ENCODE measurements at places on chromosomes 3 and 15. TPM values are rescaled to one million over a fixed set of nuclear protein-coding genes. Genes with fewer than 3 reads are reported as not detected.
A peak's percentile ranks its signal among the peaks of the same experiment; 100 is the strongest.

A4GNT gene
- not detected for polyA plus RNA-seq

DNA sequence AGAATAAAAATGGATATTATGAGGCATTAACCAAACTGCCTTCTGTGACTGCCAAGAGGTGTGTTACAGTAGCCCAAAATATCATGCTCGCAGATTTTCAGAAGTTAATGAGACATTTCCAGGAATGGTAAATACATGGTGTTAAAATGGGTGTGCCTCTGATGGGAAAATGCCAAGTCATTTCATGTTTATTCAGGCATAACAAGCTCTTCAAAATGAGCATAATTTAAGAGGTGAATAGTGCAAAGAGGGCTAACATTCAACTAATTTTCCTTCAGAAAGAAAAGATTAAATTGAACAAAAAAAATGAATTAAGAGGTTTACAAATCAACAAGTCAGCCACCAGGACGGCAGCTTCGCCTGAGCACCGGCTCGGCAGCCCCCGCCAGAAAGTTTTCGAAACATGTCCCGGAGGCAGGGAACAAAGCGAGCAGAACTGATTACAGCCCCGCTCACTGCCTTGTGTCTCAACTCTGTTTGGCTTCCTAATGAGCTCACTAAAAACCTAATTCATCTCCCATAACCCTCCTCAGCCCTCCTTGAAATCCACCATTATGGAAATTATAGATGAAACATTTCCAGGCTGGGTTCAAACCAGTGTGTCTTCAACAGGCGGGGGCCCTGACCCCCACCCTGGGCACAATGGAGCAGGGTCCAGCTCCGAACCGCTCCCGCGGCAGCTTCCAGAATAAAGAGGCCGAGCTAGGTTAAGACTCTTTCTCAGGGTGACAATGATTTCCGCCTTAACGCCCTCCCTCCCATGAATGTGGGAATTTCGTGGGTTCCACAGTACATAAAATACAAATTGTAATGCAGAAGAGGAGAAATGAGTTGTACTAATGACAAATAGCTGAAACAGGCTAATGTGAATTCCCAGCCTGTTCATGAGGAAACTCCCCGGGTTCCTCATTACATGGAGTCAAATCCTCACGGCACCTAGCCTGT lies 43.9 kb downstream of the MEIS2 start:
- DNase-seq, result no peak

DNA sequence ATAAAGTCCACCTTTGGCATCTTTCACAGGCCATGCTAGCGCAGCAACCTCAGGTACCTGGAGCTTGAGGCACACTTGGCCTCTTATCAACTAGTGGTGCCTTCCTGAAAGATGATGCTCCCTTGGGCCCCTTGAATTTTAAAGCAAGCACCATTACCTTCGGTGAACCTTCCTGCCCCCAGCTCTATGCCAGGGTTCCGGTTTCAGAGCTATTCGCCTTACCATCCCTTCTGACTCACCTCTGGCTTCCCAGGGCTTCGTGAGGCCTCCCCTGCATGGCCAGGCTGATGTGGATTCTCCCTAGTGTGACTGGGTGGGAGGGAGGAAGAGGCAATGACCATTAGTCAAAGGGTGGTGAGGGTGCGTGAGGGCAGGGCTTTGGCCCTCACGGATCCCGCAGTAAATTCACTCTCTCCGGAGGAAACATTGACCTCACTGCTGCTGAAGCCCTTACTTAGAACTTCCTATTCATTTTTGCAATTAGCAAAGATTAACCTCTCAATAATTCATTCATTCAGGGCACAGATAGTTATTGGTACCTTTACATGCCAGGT lies 16.3 kb downstream of the BHLHE40 start:
- no peak for DNase-seq

DNA sequence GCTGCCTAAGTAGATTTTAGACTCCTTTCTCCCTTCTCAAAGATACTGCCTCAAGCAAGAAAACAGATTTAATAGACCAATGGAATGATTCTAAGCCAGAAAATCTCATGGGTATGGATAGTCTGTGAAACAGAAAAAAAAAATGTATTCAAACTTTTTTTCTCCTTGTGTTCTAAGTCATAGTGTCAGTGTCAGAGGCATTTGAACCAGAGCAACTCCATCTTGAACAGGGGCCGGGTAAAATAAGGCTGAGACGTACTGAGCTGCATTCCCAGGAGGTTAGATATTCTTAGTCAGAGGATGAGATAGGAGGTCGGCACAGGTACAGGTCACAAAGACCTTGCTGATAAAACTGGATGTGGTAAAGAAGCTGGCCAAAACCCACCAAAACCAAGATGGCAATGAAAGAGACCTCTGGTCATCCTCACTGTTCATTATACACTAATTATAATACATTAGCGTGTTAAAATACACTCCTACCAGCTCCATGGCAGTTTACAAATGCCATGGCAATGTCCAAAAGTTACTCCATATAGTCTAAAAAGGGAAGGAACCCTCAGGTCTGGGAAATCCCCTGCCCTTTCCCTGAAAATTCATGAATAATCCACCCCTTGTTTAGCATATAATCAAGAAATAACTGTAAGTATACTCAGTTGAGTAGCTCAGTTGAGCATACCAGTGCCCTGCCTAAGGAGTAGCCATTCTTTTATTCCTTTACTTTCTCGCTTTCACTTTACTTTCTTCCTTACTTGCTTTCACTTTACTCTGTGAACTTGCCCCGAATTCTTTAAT lies 72.8 kb upstream of the GOLGA8B start:
- DNase-seq, result no peak

SI gene
- not detected for polyA plus RNA-seq

GRCh38 chr15:43440721-43441281 lies 52.2 kb downstream of the TP53BP1 start:
- peak; percentile 41 for DNase-seq

KCNMB3 gene
- 3.8 TPM for polyA plus RNA-seq

- no peak for DNase-seq
Measured at GRCh38 chr3:107795514-107796094, 272.8 kb downstream of the BBX start.

DNA sequence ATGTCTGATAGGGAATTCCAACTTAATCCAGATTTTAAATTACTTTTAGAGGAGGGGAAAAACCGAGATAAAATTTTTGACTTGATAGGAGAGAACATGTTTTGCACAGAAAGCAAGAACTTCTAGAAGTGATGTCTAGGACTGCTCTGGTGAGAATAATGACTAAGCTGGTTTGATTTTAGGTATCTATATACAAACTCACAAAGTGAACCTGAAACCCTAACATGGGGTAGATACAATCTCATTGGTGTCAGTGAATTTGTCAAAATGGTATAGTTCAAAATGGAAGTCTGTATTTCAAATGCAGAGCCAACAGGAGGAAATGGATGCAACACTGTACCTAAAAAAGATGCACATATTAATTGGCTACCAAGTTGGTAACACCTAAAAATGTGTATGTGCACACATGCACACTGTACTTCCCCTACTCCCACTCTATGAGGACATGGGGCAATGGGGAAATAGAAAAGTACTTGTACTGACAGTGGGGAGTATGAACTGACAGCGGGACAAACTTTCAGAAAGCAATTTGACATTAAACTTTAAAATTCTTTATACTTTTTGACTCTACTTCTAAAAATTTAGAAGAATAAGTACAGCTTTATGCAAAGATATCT lies 53.0 kb downstream of the NR1I2 start:
- no peak for DNase-seq

PEX11A gene
- polyA plus RNA-seq, result 6.2 TPM

DNA sequence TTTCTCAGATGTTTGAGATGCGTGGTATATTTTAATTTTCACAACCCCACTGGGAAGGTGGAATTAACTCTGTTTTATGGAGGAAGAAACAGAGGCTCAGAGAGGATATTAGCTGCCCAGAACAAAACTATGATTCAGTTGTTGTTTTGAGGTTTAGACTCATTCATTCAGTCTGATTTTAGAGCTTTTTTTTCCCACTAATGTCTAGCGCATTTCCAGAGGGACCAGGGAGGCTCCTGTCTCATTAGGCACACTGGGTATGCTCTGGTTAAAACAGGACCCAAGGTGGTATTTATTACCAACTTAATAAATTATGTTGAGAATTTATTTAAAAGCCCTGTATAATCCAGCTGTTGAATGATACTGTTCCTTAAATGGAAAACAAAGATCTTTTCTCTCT lies 272.0 kb upstream of the RGMA start:
- DNase-seq, result no peak

DNA sequence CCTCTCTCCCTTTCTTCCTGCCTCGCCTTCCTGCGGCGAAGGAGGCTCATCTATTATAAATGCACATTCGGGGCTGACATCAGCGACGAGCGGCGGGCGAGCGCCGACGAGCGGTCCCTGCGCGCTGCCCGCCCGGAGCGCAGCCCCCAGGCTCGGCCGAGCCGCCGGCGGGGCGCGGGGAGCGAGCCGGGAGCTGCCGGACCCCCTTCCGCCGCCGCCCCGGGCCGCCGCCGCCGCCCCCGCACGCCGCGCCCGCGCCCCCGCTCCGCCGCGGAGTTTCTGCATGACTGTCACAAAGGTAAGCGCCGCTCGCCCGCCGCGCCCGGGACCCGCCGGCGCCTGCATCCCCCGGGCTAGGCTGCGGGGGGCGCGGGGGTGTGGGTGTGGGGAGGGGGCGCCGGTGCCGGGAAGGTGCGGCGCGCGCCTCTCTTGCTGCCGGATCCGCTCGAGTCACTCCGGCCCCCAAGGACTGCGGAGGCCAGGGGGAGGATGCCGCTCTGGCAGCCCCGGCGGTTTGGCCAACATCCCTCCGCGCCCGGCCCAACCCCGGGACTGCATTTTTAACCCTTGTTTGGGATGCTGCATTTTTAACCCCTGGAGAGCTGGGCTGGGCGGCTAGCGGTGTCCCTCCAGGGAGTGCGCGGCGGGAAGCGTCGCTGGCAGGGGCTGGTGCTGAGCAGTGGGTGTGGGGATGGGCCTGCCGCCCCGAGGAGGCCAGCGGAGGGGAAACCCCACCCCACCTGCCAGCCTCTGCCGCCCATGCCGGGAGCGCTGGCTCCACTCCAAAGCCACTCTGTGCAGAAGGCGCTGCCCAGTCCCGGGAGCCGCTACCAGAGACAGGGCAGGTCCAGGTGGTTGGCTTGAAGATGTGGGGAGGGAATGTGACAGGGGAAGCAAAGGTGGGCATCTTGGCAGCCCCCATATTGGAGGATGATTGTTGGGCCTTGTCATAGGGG lies at the start of gene CORO2B:
Gene CORO2B, plus strand, starts transcription at position 14 of the 956 bp plus-strand sequence. Its CDS starts 270 bp downstream, at position 284.
- no peak for DNase-seq

- no peak for DNase-seq
Measured at GRCh38 chr15:39746176-39746575, 36.5 kb downstream of the FSIP1 start.

GRCh38 chr15:97076011-97076410 lies 745.5 kb downstream of the NR2F2 start:
- no peak for DNase-seq

CLSTN2 gene
- 2.5 TPM for polyA plus RNA-seq

ITIH3 gene
- polyA plus RNA-seq, result 1.1 TPM

DNA sequence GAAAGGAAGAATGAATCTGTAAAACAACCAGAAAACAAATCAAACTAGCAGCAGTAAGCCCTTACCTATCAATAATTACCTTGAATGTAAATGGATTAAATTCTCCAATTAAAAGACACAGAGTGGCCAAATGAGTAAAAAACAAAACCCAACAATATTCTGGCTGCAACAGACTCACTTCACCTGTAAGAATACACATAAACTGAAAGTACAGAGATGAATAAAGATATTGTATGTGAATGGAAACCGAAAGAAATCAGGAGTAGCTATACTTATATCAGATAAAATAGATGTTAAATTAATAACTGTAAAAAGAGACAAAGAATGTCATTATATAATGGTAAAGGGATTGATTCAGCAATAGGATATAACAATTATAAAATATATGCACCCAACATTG lies 514.5 kb upstream of the DPPA4 start:
- no peak for DNase-seq

GRCh38 chr3:142950972-142951371 lies 12.5 kb downstream of the PAQR9 start:
- no peak for DNase-seq

LTK gene
- 22.8 TPM for polyA plus RNA-seq

- DNase-seq, result no peak
Measured at GRCh38 chr3:177405191-177405672, 207.9 kb upstream of the TBL1XR1 start.

GRCh38 chr3:127421943-127422662 lies 134.3 kb upstream of the PRR20G start:
- DNase-seq, result no peak

- DNase-seq, result no peak
Measured at GRCh38 chr3:38139652-38140051, 1.2 kb downstream of the MYD88 start.

- no peak for DNase-seq
Measured at GRCh38 chr3:171984883-171985282, 54.5 kb upstream of the FNDC3B start.

FBXO45 gene
- 14.0 TPM for polyA plus RNA-seq

DNA sequence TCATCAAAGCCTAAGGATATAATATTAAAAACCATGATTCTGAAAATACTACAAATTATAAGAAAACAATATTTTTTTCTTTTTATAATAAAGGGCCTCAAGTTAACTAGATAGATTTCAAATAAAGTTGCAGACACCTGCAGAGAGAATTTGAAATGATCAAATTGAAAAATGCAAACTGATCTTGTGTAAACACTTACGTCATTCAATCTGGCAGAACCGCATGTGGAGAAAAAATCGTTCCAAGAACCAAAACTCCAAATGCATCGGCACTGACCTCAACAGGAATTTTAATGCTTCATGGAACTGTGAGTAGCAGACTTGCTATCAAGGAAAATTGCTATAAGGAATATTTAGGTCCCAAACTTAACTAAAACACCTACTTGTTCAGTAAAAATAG lies 17.2 kb downstream of the CPA3 start:
- DNase-seq, result peak; percentile 30

- DNase-seq, result no peak
Measured at GRCh38 chr3:11581237-11582190, 62.2 kb downstream of the VGLL4 start.

DNA sequence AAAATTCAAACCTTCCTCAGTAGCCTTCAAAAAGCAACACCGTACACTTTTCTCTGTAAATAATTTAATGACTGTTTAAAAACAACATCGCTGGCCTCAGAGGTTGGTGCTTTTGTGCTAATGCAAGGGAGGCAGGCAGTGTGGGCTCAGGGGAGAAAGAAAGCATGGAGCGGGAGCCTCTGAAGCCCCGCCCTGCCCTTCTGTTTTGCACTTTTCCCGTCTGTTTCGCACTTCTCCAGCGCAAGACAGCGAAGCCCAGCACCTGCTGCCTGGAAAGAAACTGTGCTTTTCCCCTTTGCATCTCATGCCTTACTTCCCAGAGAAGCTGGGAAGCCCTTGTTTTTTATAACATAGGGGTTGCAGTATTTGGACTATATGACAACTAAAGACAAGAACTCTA lies 23.1 kb downstream of the TRPM1 start:
- DNase-seq, result no peak

- DNase-seq, result no peak
Measured at GRCh38 chr15:83886321-83886720, 232.4 kb downstream of the ADAMTSL3 start.

- DNase-seq, result no peak
Measured at GRCh38 chr3:11910971-11911531, 64.4 kb upstream of the TAMM41 start.
